Activated naive CD4-positive, alpha-beta T cell treated with anti-CD3 and anti-CD28 coated beads, Interleukin-2, amount 10 ng/mL, durations not matched to agents 7 days and 5 days (primary cell): ENCODE measurements at places on chromosomes 16 and 17.

DNA sequence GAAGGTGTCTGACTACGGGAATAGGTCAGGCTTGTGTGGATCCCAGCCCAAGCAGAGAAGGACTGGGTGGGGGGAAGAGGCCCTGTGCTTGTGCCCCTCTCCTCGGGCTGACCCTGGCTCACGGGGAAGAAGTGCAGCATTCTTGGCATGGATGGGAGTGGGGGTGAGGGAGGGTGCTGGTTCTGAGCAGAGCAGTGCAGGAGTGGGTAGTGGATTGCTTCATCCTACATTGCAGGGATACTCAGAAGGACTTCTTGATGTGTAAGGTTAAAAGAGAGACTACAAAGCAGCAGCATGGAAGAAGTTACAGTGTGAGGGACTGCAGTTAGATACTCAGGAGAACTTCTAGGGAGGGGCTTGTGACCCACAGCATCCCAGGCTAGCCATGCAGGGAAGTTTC, 2.1 kb downstream of the ARHGAP23 start:
- no peak for DNase-seq

- DNase-seq: no peak
Observed at GRCh38 chr17:42185621-42185930, 324 bp upstream of the HCRT start.

DNA sequence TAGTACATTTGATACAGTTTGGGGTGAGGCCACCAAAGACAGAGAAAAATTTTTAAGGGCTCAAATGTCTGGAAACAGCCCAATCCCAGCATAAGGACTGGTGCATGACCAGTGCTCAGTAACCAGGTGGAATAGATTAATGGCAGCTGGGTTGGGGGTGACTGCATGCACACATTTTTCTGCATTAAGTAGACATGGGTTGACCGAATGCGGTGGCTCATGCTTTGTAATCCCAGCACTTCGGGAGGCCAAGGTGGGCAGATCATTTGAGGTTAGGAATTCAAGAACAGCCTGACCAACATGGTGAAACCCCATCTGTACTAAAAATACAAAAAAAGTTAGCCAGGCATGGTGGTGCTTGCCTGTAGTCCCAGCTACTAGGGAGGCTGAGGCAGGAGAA, 121.1 kb upstream of the HSBP1 start:
- DNase-seq: no peak

GRCh38 chr16:6131526-6132050, 1034.0 kb upstream of the EEF2KMT start:
- no peak for DNase-seq

GRCh38 chr17:74008196-74008595, 195.3 kb upstream of the RPL38 start:
- peak; percentile 58 for DNase-seq

- DNase-seq: no peak
Observed at GRCh38 chr17:76462556-76463290, 4.7 kb upstream of the AANAT start.

DNA sequence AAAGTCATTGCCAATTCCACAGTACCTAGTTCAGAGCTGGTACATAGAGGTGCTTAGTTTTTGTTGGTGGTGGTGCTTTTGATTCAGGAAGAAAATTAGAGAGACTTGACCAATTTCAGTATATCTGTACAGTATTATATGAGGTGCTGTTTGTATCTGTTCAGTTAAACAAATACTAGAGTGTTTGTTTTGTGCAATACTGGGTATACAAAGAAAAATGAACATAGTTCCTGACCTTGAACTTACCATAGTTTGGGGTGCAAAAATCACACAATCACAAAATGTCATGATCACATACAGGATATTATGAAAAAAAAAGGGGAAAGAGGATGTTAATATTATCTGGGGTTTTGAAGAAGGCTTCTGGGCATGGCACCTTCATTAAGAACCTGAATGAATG, 39.8 kb upstream of the GOT2 start:
- no peak for DNase-seq
